Osteocyte (in vitro differentiated cells): ENCODE measurements at places on chromosomes 6 and 20. TPM values are rescaled to one million over a fixed set of nuclear protein-coding genes. Genes with fewer than 3 reads are reported as not detected.

Gene SPEF1
- total RNA-seq, result 0.24 TPM in 1 of 2 replicates, not detected in the other

Gene CLDN20
- total RNA-seq, result not detected in 2 replicates

Gene RIPOR3
- total RNA-seq, result 0.11 and 0.37 TPM in 2 replicates

GRCh38 chr6:153302133-153302532 lies 171.1 kb upstream of the RGS17 start:
- no peak for DNase-seq

GRCh38 chr20:56909918-56910714 lies 281.0 kb downstream of the TFAP2C start:
- no peak for DNase-seq

DNA sequence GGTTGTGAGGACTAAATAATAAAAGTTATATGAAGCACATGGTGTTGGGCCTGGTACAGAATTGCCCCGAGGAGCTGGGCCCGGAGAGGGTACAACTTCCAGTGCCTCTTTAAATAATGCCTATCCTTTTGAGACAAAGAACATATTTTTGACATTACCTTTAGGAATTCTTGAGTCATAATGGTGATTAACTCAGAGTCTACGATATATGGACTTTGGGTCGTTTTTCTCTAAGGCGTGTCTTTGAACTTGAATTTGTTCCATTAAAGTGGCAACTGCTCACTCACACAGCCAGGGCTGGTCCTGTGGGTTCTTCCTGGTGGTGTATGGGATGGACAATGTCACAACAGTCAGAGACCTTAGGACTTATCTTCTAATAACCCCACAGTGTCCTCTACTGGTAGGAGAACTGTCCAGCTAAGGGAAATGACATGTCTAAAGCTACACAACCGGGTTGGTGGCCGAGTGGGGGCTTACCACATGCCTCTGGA lies 106.5 kb downstream of the CDC5L start:
- no peak for DNase-seq

GRCh38 chr6:1633366-1634021 lies 23.8 kb downstream of the FOXC1 start:
- no peak for DNase-seq

DNA sequence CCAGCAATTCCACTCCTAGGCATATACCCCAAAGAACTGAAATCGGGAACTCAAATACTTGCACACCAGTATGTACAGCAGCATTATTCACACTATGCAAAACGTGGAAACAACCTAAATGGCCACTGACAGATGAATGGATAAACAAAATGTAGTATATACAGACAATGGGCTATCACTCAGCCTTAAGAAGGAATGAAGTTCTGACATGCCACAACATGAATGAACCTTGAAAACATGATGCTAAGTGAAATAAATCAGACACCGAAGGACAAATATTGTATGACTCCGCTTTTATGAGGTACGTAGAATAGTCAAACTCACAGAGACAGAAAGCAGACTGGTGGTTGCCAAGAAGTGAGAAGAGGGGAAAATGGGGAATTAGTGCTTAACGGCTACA lies 59.1 kb upstream of the CCN6 start:
- no peak for DNase-seq

Gene NKAIN4
- total RNA-seq, result 0.62 TPM in 1 of 2 replicates, not detected in the other

Gene DEFB121
- not detected in 2 replicates for total RNA-seq

- DNase-seq, result no peak
Observed at GRCh38 chr20:34375977-34376430, 12.9 kb downstream of the ITCH start.

GRCh38 chr20:653590-654416 lies 803 bp upstream of the SRXN1 start:
- DNase-seq, result no peak

Gene CGA
- not detected in 2 replicates for total RNA-seq

Gene FAM83C
- total RNA-seq, result not detected in 2 replicates

Gene PCK1
- total RNA-seq, result not detected in 2 replicates

DNA sequence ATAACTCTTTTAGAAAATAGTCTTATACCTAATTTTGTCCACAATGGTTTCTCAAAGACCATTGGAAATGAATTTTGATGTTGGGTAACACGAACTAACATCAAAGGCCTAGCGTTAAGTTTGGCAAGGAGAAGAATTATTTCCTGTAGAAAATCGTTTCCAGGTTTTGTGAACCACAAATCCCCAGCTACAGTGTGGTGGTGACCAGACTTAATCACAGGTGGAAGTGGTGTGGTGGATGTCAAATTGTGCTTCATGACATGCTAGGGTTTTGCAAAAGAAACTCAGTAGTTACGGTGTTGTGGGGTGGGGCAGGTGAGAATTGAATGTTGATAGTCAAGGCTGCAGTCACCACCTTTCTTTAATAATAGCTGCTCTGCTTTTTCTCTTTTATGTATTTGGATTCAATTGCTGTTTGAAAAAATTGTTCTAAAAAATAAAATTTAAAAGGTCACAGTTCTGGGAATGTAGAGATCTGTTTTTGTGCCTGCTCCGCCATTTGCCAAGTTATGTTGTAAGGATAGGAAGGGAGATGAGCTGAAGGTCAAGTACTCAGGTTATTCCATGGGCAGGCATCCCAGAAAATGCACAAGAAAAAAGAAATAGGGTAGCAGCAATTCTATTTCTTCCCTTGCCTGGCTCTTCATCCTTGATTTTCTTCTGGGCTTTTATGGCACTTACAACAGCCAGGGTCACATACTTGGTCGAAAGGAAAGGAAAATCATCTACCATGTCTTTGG lies 83.6 kb downstream of the F13A1 start:
- DNase-seq, result no peak
